ENCODE measurements at places on chromosomes 12 and 14.

GRCh38 chr14:91387169-91387835 is 30.3 kb downstream of the CCDC88C start:
- no peak for DNase-seq

- no peak for DNase-seq
Measured at GRCh38 chr14:71358209-71358931, 451.1 kb downstream of the PCNX1 start.

DNA sequence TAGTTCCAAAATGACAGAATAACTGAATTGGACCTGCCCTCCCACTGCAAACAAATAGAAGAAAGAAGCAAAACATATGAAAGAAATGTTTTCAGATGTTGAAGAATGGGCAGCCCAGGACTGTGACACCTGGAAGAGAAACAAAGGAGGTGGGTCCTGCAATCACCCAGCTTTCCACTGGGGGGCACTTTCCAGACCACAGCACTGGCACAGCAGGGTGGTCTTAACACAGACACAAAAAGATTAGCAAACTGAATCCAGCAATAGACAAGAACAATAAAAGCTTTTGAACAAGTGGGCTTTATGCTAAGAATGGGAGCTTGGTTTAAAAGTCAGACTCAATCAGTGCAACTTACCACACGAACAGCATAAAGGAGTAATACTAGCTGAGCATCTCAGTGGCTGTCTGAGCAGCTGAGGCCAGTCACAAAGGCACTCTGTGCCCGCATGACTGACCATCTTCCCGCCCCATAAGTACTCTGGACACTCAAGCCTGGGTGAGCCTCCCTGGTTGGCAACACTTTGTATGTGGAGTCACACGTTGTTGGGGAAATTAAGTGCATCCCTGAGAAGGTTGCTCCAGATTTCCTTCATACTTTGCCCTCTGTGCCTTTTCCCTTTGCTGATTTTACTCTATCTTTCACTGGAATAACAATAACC is 27.7 kb downstream of the JKAMP start:
- no peak for DNase-seq

DNA sequence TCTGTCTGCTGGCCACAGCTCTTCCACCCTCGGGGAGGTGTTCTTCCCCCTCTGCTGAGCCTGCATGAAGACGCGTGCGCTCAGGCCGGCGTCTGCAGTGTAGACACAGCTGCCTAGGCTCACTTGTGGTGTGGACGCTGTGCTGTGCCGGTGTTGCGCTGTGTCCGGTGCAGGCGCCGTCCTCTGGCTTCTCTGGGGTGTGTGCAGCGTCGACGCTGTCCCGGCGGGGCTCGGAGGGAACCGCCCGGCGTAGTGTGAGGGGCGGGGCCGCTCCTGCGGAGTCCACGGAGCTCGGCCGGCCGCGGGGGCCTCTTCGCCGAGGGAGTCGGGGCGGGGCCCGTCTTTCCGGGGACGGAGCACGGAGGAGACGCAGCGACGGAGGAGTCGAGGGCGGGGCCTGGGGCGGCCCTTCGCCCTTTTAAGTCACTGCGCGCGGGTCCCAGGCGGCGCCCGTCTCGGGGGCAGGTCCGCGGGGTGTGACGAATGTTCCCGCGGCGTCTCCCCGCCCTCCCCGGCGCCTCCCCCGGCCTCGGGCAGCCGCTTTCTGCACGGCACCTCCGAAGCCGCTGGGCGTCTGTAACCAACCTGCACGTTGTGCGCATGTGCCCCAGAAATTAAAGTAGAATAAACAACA is 45.2 kb downstream of the NOC4L start:
- peak; percentile 88 for DNase-seq

Measured in stimulated activated CD8-positive, alpha-beta memory T cell treated with anti-CD3 and anti-CD28 coated beads, Interleukin-4, amount 100 ng/mL, for 1 hour (primary cell).